NCI-H1105 (cell line): ENCODE measurements at places on chromosomes 4 and X.

DNA sequence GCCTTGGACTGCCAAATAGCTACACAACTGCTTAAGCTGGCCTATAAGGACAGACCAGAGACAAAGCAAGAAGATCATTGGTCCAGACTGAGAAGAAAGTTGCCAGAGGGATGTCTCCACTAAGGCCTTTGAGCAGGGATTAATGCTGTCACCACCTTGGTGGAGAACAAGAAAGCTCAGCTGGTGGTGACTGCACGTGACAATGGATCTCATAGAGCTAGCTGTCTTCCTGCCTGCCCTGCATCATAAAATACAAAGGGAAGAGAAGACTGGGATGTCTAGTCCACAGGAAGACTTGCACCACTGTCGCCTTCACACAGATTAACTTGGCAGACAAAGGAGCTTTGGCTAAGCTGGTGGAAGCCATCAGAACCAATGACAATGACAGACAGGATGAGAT lies 40.5 kb upstream of the FAM120C start:
- DNase-seq, result no peak

DNA sequence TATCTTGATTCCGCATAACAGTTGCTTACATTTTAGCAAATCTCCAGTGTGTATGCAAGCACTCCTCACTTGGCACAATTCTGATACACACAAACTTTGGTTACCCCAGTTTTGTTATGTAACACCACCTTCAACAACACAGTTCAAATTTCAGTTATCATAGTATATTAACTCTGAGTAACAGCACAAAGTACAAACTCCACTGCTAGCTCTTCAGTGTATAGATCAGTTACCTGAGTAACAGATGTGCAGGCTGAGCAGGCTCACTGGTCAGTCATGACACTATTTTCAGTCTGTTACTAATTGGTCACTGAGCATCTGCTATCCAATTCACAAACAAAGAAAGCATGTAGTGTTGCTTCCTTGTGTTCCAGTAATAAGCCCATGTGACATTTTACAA lies 55.4 kb downstream of the PKD2 start:
- DNase-seq, result no peak

DNA sequence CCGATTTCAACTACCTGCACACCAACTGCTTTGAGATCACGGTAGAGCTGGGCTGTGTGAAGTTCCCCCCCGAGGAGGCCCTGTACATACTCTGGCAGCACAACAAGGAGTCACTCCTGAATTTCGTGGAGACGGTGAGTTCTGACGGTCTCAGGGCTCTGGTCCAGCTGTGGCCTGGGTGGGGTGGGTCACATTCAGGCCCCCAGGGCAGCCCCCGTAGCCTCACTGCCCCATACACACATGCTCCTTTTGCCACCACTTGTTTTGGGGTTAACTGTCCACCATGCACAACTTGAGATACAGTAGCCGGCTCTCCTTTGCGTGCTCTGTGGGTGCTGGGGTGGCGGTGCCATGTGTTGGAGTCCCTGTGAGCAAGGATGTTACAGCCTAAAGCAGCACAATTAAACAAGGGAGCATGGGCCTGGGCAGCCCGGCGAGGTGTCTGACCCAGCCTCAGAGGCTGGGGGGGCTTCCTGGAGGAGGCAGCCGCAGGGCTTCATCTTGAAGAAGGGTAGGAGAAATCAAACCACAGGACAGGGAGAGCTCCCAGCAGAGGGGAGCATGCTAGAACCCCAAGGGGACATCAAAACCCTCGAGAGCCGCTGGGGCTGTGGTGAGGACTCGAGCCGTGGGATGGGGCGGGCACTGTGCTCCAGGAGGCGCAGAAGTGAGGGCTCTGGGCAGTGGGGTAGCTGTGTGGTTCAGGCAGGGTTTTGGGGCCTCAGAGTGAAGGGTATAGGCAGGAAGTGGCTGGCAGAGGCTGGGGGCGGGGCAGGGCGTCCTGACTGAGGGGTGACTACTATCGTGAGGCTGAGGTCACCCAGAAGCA lies 22.0 kb downstream of the CPZ start:
- DNase-seq, result no peak

- no peak for DNase-seq
Observed at GRCh38 chr4:107896158-107896645, 35.1 kb upstream of the CYP2U1 start.
